ENCODE measurements at places on chromosomes 5 and 9.

- DNase-seq, result no peak
Observed at GRCh38 chr5:88183255-88183654, 85.4 kb downstream of the TMEM161B start.

DNA sequence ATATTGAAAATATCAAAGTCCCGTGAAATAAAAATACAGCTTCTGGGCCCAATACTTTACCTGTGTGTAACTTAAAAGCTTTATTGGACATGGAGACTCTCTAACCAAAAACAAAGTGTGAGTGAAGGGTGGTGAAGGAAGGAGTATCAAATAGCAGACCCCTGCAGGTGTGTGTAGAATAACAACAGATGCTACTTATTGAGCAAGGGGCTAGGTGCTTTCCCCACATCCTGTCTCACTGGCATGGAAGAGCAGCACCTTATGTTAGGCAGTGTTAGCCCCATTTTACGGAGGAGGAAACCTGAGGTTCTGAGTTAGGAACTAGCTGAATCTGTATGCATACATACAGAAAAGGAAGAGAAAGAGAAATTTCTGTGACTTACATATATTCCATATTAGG lies 21.8 kb downstream of the SLIT3 start:
- no peak for DNase-seq

DNA sequence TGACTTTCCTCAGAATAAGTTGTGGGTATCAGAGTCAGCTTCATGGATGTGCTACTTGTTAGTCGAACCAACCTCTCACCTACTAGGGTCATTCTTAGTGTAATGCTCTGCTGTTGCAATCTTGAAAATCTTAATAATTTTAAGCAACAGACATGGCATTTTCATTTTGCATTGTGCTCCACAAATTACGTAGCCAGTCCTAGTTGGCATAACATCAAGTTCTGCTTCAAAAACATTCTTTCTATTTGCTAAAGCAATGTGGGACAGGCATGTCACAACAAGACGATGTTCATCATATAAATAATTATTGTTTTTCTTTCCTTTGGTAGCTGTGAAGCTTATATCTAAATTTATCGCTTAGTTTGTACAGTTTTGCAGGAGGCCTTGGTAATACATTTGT lies 39.3 kb upstream of the CDH12 start:
- DNase-seq, result no peak

GRCh38 chr9:125233678-125234077 lies 7.5 kb downstream of the HSPA5 start:
- no peak for DNase-seq

- DNase-seq, result no peak
Observed at GRCh38 chr9:105054491-105054890, 126.5 kb upstream of the ABCA1 start.

DNA sequence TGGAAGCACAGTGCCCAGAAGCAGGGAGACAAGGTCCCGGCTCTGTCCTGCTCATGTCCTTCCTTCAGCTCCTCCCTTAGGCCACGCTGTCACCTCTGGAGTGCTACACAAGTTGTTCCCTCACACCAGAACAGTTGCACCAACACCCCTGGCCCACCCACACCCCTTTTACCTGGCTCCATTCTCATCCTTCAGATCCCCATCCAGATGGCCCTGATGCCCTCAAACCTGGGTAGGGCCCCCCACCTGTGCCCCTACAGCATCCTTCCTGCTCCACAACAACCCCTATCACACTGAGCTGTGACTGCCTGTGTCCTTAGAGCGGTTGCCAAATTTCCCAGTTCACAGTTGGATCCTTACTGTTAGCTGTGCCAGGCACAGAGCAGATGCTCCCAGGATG lies 29.2 kb downstream of the ANKS6 start:
- no peak for DNase-seq

DNA sequence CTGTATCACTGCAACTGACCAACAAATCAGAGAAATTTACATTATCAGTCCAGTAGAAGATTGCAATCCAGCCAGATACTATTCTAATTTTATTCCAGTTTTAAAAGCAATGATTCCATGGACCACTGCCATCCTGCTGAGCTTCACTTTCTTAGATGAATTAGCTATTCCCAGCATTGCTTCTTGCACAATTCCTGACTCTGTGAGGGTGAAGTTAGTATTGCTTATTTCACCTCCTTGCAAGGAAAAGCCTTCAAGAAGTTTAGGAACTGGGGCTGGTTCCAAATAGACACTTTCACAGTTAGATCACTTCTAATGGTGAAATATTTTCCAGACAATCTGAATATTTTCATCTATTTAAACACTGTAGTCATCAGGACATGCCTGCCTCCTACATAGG lies 338.6 kb upstream of the TNC start:
- no peak for DNase-seq

DNA sequence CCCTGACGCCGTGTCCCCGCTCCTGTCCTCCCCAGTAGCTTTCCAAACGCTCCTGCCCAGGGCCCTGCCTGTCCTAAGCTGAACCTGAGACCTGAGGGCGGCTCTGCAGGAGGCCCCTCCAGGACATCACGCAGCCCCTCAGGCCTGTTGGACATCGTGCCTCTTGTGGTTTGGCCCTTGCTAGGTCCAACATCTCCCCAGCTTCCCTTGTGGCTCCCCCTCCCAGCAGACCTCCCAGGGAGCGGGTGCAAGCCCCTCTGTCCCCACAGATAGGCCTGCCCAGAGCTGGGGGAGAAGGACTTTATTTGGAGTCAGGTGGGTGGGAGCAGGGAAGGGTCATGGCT lies 4.1 kb downstream of the OBP2B start:
- DNase-seq, result no peak

Measured in GDM1 (cell line).